NCI-H1105 treated with DMSO at 0.1 percent for 48 hours (cell line): ENCODE measurements at places on chromosomes 3 and 15.

GRCh38 chr3:102084704-102085103 is 235.4 kb downstream of the NFKBIZ start:
- no peak for DNase-seq

- peak; percentile 86 for DNase-seq
These were observed 545 bp upstream of the RFX7 start for GRCh38 chr15:56244038-56244810.

DNA sequence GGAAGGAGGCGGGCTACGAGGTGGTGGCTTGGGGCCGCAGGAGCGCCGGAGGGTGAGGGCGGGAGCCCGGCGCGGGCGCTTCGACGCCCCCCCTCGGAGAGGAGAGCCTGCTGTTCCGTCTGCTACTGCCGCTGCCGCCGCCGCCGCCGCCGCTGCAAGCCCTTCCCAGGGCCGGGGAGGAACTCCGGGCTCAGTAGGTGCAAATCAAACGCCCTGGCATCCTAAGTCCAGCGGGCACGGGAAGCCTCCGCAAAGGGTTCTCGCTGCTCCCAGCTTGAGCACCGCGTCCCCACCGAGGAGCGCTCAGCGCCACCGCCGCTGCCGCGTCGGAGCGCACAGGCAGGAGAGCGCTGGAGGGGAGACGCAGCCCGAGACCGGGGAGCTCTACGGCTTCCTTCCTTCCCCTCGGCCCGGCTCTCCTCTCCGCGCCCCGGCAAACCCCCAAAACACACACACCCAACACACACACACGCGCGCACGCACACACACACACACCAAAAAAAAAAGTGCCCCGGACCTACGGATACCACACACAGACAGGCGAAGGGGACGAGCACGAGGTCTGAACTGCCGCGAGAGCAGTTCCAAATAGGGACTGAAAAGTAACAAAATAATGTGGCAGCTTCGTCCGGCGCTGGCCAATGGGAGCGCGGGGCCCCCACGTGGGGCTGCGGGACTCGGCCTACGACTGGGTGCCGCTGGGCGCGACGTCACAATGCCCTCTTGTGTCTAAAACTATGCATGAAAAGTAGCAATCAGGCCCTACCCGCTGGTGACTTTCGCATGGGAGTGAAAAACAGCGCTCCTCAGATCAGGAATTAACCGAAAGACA is at the start of gene TLE3:
TLE3 (minus strand) TSS at position 597 of the 832 bp plus-strand sequence. CDS start 1,119 bp downstream, outside the sequence.
- peak; percentile 99 for DNase-seq

DNA sequence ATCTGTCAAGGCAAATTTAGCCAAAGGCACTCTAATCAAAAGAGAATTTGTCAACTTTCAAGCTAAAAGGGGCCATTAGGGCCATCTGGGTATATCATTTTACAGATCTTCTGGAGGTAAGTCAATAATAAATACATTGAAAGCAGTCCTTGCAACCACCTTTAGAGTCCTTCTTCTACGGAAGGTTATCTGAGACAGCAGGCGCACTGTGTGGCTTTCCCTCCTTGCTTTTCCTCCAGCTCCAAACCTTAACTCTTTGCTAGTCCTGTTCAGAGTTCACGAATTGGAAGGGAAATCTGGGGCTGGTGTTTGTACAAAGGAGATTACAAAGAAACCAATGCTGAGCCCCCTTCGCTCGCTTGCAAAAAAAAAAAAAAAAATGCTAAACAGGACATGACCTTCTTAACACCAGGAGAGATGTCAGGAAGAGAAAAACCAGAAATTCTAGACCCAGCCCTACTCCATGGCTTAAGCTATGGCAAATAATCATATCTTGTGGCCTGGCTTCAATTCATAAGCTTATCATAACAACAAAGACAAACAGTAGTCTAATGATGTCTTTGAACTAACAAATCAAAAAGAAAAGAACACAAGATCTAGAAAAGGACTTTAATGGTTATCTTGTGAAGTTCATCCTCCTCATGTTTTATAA is 215.7 kb downstream of the STT3B start:
- no peak for DNase-seq

DNA sequence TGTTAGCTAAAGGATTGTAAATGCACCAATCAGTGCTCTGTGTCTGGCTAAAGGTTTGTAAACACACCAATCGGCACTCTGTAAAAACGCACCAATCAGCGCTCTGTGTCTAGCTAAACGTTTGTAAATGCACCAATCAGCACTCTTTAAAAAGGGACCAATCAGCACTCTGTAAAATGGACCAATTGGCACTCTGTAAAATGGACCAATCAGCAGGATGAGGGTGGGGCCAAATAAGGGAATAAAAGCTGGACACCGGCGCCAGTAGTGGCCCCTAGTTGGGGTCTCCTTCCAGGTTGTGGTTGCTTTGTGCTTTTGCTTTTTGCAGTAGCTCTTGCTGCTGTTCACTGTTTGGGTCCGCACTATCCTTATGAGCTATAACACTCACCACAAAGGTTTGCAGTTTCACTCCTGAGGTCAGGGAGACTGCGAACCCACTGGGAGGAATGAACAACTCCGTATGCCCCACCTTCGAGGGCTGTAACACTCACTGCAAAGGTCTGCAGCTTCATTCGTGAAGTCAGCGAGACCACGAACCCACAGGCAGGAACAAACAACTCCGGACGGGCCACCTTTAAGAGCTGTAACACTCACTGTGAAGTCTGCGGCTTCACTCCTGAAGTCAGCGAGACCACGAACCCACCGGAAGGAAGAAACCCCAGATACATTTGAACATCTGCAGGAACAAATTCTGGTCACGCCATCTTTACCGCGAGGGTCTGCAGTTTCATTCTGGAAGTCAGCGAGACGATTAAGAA is 1.1 kb upstream of the SUCLG2 start:
- no peak for DNase-seq

GRCh38 chr3:13424141-13424844 is 4.2 kb upstream of the NUP210 start:
- no peak for DNase-seq

GRCh38 chr3:42805141-42805821 is 991 bp upstream of the HIGD1A start:
- no peak for DNase-seq

- DNase-seq: no peak
These were observed 79.7 kb downstream of the FBN1 start for GRCh38 chr15:48565560-48566482.

DNA sequence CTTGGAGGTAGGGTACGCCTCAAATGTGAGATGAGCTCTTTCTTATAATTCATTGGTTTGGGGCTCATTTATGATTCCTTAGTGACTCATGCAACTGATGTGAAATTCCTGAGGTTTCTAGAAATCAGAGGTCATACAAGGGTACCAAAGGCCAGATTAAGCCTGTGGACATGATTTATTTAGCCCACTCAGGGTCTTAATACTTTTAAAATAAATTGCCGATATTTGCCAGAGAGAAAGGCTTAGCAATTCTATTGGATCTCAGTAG is 289.0 kb downstream of the NEK10 start:
- DNase-seq: no peak

- peak; percentile 3 for DNase-seq
These were observed 127.4 kb downstream of the EDEM1 start for GRCh38 chr3:5314897-5315296.
